CD4-positive, alpha-beta T cell treated with Interferon alpha-2 for 1 hour (primary cell): ENCODE measurements at places on chromosomes 1 and 21.
A peak's percentile ranks its signal among the peaks of the same experiment; 100 is the strongest.

GRCh38 chr1:115099693-115100050 lies 10.4 kb upstream of the TSPAN2 start:
- no peak for DNase-seq

- DNase-seq = peak; percentile 56
Measured at GRCh38 chr21:44907966-44908895, 12.5 kb downstream of the ITGB2 start.

- no peak for DNase-seq
Measured at GRCh38 chr21:37974081-37974480, 57.8 kb upstream of the KCNJ6 start.

- peak; percentile 9 for DNase-seq
Measured at GRCh38 chr1:222618001-222618879, at the start of gene MIA3. TSS of gene MIA3 (plus strand) at chr1:222618097. CDS start at chr1:222618111, 14 bp downstream.

GRCh38 chr1:246219508-246220030 lies 287.5 kb downstream of the SMYD3 start:
- DNase-seq = no peak

DNA sequence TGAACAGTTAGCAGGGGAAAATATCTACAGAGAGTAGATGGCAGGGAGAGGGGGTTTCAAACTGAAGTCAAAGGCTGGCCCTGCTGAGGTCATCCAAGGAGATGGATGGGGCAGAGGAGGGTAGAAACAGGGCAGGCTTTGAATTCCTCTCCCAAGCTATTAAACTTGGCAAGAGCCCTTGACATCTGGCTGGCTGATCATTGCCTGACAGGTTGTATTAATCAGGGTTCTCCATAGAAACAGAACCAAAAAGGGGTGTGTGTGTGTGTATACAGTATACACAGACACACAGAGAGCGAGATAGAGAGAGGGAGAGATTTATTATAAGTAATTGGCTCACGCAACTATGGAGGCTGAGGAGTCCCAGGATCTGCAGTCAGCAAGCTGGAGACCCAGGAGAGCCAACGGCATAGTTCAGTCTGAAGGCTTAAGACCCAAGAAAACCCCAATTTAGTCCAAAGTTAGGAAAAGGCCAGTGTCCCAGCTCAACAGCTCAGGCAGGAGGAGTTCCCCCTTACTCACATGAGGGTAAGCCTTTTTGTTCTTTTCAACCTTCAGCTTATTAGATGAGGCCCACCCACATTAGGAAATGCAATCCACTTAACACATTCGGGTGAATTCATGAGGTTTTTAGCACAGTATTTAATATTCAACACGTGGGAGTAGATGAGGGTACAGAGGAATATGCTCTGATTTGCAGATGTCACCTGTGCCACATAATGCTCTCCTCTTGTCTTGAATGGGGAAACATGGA lies 46.7 kb upstream of the HAO2 start:
- no peak for DNase-seq

GRCh38 chr1:26996024-26996423 lies 2.5 kb downstream of the TRNP1 start:
- DNase-seq = no peak

DNA sequence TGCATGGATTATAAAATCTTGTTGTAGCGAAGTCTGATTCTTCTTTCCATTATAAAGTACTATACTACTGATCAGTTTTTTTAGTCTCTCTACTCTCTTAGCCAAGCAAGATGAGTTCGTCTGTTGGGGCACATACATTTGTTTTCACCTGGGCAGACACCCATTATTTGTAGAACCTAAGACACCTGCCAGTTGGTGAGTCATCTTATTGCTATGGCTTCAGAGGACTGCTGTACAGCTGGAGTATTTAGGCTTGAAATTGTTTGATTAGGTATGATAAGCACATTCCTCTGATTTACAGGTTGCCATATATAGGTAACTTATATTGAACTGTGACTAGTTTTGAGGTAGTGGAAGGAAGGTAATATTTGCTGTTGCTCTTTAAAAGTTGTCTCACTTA lies 17.2 kb downstream of the RBM15 start:
- no peak for DNase-seq

DNA sequence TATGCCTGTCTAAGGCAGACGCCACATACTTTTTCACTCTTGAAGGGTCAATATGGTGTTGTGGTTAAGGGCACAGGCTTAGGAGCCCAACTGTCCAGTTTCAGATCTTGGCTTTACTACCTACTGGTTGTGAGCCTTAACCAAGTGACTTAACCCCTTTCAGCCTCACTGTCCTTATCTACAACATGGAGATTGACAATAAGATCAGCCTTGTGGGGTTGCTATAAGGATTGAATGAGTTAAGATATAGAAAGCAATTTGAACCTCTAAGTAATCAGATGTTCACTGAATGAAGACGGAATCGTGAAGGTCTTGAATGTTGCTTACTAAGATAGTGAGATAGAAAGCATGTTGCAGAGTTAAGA lies 121.3 kb upstream of the JUN start:
- no peak for DNase-seq

DNA sequence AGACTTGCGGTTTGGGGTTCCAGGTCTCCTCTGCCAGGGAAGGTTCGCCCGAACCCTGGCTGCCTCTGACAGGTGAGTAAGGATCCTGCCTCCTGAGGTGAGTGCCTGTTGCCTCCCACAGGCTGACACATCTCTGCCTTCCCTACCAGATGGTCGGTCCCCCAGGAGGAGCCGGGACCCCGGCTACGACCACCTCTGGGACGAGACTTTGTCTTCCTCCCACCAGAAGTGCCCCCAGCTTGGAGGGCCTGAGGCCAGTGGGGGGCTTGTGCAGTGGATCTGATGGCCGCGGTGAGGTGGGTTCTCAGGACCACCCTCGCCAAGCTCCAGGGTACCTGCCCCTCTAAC lies 7.6 kb downstream of the PERM1 start:
- no peak for DNase-seq

DNA sequence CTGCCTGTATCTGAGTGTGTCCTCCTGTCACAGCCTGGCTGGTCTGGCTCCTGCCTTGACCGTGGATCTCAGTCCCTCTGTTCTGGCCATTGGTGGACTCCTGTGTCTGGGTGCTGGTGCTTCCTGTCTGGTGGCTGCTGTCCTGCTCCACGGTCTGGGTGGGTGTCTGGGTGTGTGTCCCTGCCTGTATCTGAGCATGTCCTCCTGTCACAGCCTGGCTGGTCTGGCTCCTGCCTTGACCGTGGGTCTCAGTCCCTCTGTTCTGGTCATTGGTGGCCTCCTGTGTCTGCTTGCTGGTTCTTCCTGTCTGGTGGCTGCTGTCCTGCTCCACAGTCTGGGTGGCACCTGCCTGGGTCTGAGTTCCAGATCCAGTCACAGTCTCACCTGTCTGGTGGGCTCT lies 4.0 kb downstream of the CRNN start:
- DNase-seq = no peak

DNA sequence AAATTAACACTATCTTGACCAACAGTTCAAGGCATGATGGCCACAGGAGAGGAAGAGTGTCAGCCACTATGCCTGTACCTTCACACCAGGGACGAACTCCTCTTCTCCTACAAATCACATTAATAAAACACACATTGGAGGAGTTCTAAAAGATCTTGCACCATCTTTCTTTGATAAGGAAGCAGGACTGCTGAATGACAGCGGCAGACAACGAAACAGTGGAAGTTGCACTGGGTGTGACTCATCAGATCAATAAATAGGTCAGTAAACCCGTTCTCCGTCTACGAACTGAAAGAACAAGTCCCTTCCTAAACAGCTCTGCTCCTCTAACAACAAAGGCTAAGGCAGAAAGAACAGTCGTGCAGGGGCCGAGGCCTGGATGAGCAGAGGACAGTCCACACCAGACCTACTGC lies 23.1 kb downstream of the UBE2G2 start:
- no peak for DNase-seq

- no peak for DNase-seq
Measured at GRCh38 chr1:55262822-55263221, 47.7 kb upstream of the USP24 start.

GRCh38 chr1:180540697-180541594 lies 17.8 kb upstream of the OVAAL start:
- DNase-seq = no peak

GRCh38 chr1:3386205-3387002 lies 68.1 kb upstream of the ARHGEF16 start:
- DNase-seq = no peak

DNA sequence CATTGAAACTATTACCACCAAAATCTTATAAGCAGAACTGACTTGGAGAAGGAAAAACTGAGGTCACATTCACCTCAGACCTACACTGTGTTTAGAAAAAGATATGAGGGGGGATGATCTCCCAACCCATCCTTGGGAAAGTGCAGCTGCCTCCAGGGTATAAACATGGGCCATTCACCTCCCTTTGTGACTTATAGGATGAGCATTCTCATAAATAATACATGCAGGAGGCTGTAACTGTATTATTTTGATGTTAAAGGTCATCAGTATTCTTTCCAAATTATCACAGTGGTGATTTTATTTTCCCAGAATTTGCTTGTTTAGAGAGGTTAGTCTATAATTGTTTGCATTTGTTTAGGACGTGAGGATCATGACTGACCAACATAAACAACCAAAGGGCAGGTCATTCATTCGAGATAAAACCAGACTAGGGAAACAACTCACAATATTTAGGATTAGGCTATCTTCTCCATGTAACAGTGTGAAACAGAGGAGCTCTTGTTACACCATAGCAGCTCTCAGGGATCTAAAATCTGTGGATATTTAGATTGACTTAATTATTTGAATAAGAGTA lies 109.2 kb upstream of the NR5A2 start:
- DNase-seq = no peak

DNA sequence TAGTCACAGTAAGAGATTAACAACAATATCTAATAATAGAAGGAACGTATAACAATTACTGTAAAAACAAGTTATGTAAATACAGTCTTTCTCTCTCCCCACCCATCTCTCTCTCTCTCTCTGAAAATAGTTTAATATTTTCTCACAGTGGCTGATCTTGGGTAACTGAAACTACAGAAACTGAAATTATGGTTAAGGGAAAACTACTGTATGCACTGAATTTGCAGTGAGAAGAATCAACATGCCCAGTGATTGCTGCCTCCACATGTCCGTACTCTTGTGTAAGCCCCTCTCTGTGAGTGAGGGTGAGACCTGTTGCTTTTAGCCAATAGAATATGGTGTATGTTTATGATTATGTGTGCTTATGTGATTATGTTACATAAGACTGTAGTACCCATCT lies 1.6 kb downstream of the KRTAP6-1 start:
- DNase-seq = no peak

DNA sequence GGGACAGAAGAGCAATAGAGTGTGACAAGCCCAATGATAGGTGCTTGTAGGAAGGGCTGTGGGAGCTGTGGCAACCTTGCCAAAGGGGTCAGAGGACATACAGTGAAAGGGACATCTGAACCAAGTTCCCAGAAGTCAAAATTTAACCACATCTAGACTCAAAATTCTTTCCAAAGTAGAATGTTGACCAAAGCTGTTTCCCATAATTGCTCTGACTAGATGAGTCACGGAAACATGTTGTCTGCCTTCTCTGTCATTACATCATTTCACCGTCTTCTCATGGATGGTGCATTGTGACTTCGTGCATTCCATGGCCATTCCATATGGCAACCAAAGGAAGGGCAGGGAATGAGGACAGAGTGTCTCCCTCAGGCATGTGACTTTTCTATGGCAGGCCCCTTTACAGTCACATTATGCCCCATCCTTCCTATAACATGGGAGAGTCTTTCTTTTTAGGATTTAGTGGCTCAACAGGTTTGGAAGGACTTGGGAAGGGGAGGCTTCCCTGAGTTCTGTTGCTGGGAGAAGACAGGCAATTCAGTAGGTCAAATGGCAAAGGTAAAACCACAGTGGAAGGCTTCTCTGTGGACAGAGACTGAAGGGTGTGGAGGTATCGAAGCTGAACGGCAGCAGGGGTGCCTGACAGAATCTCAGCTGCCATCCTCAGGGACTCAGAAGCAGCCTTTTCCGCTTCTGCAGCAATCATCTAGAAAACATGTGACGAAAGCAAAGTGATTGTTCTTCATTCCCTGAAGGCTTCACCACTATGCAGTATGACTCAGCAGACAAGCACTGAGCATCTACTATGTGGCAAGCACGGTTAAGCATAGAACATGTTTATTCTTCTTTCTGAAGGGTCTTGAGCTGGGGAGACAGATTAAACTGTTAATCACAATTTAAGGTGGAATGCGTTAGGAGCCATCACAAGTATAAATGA lies 24.7 kb downstream of the NPHS2 start:
- DNase-seq = no peak

DNA sequence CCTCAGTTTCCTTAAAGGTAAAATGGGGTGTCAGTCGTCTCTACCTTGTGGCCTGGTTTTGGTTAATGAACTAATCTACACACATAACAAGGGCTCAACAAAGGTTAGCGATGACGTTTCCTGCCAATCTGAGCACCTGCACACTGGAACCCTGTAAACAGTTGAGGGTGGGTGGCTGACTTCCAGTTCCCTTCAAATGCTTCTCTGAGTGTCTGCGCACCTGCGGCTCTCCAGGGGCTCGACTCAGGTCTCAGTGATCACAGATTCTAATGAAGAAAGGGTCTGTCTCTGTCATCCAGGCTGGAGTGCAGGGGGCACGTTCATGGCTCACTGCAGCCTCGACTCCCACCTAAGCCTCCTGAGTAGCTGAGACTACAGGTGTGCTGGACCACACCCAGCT lies 3.3 kb upstream of the AGPAT3 start:
- no peak for DNase-seq

- DNase-seq = no peak
Measured at GRCh38 chr1:3996846-3997705, 97.0 kb upstream of the C1orf174 start.

GRCh38 chr1:44089371-44090048 lies 29.1 kb upstream of the KLF17 start:
- DNase-seq = no peak

- no peak for DNase-seq
Measured at GRCh38 chr1:95002540-95003432, 70.0 kb downstream of the ALG14 start.

- no peak for DNase-seq
Measured at GRCh38 chr21:33836408-33836807, 79.2 kb downstream of the ATP5PO start.

GRCh38 chr1:177274687-177275211 lies 104.0 kb downstream of the BRINP2 start:
- no peak for DNase-seq

DNA sequence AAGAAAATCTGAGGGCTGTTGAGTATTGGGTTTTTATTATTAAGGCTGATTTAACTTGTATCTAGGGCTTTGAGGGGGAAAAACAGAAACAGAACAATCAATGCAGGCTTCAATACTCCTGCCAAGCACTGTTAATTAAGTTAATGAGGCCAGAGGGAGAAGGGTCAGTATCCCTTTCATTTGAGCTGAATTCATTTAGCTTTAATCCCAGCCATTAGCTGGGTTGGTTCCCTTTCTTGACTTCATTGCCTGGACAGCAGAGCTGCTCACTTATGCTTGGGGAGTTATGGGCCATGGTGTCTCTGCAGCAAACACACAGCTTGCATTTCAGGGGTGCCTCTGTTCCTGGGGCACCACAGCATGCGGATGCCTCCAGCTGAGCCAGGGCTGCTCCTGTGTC lies 16.3 kb downstream of the TLR5 start:
- no peak for DNase-seq

DNA sequence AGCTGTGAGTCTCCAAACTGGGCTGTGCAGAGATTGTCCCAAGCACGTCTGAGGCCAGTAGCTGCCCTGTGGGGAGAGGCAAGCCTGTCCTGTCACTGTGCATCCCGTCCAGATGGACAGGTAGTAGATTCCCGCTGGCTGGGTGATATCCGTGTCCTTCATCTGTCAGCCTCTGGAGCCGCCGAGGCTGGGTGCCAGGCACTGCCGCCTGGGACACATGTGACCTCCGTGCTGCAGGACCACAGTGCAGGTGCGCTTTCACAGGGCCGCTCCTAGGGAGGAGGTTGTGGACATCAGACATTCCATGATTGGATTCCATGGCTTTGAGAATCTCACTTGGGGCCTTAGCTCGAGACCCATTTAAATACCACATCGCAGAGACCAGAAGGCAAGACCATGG lies 4.7 kb downstream of the PDXK start:
- DNase-seq = no peak
